ENCODE measurements at places on chromosomes 5 and 9. TPM values are rescaled to one million over a fixed set of nuclear protein-coding genes. Genes with fewer than 3 reads are reported as not detected.

CTNND2 gene
- total RNA-seq, result 0.12 TPM

DNA sequence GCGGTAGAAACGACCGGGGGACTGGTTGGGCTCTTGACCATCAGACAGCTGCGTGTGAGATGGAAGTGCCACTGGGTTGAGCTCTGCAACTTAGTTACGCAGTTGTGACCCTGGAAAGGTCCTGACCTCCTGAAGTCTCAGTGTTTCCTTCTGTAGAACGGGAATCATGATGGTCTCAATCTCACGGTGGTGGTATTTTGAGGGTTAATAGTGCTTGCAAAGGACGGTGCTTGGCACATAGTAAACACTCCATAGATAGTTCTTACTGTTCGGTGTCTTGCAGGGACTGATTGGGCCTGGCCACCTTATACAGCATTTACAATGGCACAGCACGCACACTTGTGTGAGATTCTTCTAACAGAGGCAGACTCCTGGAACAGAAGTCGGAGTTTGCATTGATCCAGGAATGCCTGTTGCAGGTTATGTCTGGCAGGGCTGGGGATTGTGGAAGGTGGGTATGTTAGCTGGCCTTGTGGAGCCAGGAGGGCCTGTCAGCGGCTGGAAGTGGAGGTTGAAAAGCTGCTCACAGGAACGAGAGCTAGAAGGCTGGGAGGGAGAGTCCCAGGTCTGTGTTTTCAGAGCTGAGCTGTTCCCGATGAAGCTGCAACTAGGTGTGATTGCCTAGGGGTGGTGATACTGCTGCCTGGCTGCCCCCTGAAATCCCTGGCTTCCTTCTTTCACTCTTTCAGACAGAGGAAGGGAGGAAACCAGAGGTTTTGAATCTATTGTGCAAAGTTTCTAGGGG is 962 bp upstream of the TXN start:
- no peak for DNase-seq

DNA sequence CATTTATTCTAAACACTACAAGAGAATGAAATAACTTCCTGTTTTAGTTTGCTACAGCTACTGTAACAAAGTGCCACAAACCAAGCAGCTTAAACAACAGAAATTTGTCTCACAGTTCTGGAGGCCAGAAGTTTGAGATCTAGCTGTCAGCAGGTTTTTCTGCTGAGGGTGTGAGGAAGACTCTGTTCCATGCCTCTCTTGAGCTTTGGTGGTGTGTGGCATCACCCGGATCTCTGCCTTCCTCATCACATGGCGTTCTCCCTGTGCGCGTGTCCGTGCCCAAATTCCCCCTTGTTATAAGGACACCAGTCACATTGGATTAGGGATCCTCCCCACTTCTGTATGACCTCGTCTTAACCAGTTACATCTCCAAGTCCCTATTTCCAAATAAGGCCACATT is 97.7 kb downstream of the CFAP95 start:
- DNase-seq, result no peak

DNA sequence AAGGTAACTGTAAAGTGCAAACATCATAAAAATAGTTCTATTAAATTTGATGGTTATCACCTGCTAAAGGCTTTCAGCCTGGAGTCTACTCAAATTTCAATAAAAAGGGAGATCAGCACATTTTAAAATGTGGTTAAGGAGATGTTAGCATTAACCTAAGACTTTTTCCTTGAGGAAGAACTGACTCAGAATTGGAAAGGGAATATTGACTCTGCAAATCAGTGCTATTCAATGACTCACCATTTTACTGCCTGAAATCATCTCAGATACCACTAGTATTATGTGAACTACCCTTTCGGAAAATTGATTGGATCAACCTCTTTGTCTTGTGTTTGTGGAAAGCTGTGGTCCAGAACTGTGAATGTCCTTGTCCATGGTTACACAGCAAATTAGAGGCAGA is 113.3 kb downstream of the ADRB2 start:
- DNase-seq, result no peak

DNA sequence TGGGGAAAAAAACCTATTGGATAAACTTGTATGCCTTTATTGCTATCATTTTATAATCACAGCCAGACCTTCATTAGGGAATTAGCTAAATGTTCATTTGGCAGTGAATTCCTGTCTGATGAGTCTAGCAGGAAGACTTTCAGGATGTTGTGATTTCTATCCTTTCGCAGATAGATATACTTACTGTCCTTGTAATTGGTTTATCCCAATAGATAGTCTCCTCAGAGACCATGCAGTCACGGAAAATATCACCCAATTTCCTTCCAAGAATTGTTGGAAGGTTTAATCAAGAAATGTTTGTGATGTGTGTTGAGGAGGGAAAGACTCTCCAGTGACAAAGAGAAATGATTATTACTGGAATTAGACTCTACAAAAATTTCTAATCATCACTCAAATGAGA is 1937.9 kb upstream of the WWC1 start:
- DNase-seq, result no peak

- no peak for DNase-seq
Observed at GRCh38 chr5:141409598-141410306, 1.9 kb downstream of the PCDHGB6 start.

C8G gene
- not detected for total RNA-seq

- peak; percentile 58 for DNase-seq
Observed at GRCh38 chr5:131814990-131815389, 18.2 kb upstream of the FNIP1 start.

GRCh38 chr5:149942199-149942598 is 2.4 kb downstream of the PDE6A start:
- DNase-seq, result no peak

DNA sequence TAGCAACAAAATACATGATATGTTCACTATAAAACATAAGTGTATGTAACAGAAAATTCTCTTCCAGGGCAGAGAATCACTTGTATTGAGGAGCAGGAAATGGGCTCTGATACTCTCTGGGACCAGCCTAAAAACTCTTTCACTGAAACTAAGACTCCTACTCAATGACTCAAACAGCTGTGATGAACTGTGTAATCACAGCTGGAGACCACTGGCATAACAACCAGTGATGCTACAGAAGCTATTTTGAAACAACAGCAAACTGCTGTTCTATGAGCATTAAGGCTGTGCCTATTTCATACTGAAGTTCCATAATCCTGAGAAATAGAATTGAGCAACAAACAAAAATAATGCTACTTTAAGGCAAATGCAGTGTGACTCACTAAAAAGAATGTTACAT is 594.0 kb downstream of the HINT1 start:
- no peak for DNase-seq

DNA sequence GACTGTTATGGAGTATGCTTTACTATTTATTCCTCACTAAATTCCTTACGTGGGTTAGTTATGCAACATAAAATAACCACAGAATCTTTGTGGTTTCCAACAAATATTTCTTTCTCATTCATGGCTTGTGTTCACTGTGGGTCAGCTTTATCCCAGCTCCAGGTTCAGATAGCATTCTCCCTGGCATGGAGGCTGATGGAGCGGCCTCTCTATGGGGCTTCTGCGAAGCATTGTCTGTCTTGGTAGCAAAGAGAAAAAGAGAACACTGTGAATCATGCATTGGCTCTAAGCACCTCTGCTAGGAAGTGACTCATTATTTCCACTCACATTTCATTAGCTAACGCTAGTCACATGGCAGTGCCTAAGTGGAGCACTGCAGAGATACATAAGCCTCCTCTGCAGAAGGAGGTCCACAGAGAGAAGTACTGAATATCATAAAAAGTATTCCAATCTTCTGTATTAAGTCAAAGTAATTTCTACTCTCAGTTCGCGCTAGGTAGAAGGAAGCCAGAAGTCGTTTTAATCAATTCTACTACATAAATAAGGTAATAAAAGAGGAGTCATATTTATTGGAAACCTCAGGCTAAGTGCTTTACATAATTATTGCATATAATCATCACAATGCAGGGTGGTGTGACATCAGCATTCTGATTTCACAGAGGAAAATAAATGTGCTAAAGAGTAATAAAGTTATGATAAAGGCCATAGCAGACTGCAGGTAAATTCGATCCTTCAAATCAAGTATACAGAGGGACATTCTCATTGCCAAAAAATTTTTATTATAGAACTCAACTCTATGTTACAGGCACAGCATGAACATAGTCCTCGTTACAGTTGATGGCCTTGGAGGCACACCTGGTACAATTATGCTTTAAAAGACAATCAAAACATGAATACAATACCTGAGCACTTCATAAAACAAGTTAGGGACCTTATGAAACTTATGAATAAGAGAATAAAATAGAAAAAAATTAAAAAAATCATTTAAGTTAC is 531.1 kb downstream of the CETN3 start:
- no peak for DNase-seq

ZNF462 gene
- total RNA-seq, result 8.8 TPM

DNA sequence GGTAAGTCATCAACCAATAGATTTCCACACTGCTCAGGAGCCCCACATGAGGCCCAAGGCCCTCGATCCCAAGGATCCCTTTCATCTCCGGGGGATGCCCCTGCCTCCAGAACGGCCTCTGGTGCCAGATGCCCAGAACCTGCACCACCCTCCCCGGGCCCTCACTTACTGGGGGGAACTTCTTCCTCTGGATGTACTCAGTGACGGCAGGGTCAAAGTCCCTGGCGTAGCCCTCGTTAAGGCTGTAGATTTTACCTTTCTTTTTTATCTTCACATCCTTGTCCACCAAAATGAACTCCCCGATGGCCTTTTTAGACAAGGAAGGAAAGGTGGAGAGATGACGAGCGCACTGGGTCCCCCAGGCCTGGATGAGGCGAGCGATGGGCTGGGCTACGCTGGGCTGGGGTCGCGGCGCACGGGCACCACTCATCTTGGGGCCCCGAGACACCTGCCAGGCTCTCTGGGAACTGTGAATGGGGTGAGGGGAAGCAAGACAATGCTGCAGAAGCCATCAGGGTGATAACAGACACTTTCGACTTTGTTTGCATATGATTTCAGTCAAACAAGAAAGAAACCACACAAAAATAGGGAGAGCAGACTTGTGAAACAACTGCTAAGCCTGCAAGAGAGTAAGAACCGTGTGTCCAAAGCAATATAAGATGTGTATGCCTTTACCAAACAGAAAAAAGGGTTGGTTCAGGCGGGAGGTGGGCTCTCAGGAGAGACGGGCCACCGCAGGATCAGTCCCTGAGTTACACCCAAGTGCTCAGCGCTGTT is 13.2 kb upstream of the FBP2 start:
- DNase-seq, result no peak

DNA sequence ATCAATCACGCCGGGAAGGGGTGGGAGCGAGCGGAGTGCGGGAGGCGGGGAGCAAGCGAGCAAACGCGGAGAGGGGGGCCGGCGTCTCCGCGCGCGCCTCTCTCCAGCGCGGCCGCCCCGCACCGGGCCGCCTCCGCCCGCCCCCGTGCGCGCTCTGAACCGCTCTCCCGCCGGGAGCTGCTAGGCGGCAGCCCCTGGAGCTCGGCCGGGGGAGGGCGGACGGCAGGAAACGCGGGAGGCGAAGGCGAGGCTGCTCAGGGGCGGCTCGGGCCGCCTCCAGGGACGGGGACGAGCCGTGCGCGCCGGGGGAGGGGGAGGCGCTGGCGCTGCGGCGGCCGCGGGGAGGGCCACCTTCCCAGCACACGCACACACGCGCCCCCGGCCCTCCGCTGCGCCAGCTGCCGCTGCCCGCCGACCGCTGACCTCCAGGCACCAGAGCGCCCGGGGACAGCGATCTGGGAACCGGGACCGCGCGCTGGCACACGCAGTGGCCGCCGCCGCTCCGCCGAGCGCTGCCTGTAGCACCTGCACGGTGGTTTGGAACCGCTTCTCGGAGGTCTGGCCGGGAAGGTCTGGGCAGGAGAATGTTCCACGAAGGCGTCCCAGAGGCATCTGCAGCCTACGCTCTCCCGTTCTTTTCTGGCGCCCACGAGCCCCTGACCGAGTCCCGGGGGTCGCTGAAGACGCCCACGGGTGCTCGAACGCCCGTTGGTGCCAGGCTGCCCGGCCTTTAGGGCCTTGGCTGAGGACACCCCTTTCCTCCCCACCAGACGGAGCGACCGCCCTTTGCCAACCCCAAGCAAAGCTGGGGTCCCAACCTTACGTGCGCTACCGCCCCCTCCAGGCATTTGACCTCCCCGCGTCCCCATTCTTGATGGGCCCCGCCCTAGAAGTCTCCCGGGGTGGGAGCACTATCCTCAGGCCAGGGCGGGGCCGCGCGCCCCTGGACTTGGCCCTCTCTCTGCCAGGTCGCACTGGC is at the start of gene GABBR2:
Gene GABBR2, minus strand, starts transcription at position 3 of the 979 bp plus-strand sequence. CDS start 198 bp downstream, outside the sequence.
- no peak for DNase-seq

DNA sequence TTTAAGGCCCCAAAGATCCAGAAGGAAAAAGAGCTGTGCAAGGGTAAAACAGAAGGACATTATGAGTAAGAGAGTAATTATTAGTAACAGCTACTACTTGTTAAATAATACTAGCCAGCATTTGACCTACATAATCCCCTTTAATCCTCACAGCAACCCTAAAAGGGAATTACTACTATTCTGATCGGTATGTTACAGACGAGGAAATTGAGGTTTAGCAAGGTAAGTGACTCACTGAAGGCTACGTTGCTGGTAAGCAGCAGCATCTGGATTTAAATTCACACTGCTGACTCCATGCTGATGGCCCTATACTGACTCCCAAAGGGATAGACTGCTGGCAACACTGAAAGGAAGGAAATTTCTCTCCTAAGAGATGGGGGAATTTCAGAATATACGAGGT is 3.7 kb upstream of the FSD1L start:
- no peak for DNase-seq

APBB3 gene
- total RNA-seq, result 3.5 TPM

GRCh38 chr9:136646827-136647711 is 15.6 kb upstream of the EGFL7 start:
- DNase-seq, result no peak

C1QTNF3 gene
- 0.36 TPM for total RNA-seq

CNTLN gene
- total RNA-seq, result 5.6 TPM

PCDHB7 gene
- total RNA-seq, result not detected
